ENCODE measurements at places on chromosomes 13 and 19.

DNA sequence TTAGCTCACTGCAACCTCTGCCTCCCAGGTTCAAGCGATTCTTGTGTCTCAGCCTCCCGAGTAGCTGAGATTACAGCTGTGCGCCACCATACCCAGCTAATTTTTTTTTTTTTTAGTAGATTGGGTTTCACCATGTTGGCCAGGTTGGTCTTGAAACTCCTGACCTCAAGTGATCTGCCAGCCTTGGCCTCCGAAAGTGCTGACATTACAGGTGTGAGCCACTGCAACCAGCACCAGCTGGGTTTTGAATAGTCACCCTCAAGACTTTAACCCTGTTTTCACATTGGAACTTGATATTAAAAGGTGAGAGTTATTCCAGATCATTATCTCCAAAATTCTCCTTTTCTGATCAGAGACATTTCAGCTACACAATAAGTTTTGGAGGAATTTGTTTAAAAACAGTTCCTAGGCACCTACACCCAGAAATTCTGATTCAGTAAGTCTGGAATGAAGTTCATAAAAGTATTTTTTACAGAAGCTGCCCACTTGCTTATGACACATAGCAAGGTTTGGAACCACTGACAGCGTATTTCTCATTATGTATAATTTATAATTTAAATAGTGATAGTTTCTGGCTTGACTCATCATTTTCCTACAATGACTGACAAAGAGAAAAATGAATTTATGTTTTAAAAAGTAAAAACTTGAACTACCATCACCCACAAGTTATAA is 417.3 kb downstream of the DIAPH3 start:
- peak; percentile 69 for DNase-seq

DNA sequence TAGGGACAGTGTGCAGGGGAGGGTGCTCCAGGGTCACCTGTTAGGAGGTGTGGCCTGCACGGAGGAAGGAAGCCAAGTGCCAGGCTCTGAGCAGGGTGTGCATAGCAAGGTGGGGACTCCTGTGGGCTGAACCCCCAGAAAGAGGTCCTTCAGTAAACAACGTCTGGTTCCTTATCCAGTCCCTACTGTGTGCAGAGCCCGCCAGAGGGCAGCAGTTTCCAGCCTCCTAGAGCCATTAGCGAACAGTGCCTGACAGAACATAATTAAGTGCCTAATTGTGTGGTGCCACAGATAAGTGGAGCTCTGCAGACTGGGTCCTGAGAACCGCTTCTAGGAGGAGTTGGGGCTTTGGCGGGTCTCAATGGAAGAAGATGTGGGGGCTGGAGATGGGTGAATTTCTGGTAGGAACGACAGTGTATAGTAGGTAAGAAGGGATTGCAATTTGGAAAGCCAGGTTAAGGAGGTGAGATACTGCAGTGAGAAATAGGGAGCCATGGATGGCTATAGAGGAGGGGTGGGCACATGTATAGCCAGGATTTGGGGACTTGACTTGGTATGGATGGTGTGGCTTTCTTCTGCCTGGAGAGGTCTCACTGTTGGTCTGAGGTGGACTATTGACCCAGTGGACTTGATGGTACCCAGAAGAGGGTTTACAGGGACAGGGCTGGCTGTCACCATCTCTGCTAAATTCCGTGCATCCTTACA is 323.1 kb downstream of the ZNF536 start:
- DNase-seq = peak; percentile 11

- no peak for DNase-seq
Observed at GRCh38 chr13:96782186-96782585, 212.1 kb downstream of the OXGR1 start.

DNA sequence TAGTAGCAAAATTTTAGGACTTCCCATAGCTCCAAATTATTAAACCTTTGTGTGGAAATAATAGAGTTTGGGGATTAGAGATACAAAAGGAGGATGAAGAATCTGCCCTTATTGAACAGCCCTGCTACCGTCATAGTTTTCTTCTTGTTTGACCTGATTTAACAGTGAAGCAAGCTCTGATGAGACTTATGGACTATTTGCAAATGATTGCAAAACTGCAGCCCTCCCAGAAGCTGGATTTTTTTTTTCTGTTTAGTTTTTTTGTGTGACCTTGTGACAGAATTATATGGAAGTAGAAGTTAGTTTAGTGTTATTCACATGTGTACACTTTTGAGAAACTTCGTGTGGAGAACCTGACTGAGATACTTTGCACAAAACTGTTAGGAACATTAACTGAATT is 267.8 kb downstream of the KCNRG start:
- no peak for DNase-seq

DNA sequence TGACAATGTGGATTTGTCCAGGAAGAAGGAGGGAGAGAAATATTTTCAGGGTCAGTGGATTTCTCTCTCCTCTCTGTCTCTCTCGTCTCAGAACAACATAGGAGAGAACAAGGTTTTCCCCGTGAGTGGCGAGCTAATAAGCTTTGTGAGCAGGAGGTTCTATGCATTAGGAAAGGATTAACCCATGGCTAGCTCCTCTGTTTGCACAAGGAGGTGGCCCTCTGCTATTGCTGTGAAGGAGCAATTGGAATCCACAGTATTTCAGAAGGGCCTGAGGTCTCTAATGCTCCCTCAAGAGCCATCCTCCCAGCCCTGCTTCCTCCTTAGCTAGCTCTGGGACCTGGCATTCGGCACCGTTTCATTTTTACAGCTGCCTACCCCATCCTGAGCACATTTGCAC is 288.9 kb upstream of the MAB21L1 start:
- no peak for DNase-seq

- no peak for DNase-seq
Observed at GRCh38 chr13:36715841-36716240, 42.0 kb downstream of the SERTM1 start.

DNA sequence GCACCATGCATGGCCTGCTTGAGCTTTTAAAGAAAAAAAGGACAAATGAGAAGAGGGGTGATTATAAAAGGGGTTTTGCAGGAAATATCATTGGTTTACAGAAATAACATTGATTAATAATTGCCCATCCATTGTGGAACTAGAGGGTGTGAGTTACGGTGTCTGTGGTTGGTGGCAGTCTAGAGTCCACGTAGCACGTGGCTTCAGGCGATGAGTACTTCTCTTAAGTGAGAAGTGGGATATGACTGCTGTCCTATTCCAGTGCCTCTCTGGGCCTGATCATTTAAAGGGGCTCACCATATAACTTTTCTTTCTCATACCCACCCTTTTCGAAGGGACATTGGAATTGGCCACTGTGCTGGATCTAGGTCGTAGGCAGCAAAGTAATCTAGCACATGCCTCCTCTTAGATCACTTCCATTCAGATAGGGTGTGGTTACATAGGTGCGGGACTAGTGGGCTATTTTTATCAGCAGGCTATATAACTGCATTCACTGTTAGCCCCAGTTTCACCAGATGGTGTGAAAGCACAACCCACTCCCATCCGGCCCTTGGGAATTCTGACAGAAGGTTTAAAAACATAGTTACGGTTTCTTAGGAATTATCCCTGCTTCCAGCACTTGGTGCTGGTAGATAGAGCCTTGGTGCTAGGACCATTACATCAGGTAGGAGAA is 19.9 kb downstream of the PPP5C start:
- DNase-seq = no peak

- DNase-seq = no peak
Observed at GRCh38 chr19:53824134-53824611, at the start of gene NLRP12. NLRP12 (minus strand) TSS chr19:53824314; CDS start chr19:53824174, 140 bp downstream.

DNA sequence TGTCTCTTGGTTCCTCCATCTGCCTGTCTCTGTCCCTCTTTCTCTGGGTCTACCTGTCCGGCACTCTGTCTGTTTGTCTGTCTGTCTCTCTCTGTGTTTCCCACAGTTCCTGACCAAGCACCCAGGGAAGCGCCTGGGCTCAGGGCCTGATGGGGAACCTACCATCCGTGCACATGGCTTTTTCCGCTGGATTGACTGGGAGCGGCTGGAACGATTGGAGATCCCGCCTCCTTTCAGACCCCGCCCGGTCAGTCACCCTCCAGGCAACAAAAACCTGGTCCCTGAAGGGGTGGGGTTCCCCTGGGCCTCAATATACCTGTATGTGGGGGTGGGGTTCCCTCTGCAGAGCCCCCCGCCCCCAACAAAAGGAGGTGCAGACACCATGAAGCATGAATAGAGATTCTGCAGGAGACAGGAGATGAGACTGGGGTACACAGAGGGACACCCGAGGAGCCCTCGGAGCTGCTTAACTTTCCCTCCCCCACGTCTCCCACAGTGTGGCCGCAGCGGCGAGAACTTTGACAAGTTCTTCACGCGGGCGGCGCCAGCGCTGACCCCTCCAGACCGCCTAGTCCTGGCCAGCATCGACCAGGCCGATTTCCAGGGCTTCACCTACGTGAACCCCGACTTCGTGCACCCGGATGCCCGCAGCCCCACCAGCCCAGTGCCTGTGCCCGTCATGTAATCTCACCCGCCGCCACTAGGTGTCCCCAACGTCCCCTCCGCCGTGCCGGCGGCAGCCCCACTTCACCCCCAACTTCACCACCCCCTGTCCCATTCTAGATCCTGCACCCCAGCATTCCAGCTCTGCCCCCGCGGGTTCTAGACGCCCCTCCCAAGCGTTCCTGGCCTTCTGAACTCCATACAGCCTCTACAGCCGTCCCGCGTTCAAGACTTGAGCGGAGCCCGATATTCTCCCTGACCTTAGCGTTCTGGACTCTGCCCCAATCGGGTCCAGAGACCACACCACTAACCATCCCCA is 2.6 kb upstream of the CACNG7 start:
- no peak for DNase-seq

DNA sequence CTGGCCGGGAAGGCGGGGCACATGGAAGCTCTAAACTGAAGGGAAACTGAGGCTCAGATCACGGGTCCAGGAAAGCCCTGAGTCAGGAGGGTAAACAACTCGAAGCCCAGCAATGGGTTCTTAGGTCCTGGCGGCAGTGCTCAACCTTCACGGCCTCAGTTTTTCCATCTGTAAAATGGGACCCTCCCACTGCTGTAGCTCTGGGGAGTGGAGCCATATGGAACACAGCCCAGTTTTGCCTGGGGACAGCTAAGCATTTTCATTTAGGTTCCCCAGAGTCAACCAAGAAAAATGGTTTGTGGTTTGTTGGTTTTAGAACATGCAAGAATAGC is 30.4 kb downstream of the CEBPG start:
- DNase-seq = no peak

DNA sequence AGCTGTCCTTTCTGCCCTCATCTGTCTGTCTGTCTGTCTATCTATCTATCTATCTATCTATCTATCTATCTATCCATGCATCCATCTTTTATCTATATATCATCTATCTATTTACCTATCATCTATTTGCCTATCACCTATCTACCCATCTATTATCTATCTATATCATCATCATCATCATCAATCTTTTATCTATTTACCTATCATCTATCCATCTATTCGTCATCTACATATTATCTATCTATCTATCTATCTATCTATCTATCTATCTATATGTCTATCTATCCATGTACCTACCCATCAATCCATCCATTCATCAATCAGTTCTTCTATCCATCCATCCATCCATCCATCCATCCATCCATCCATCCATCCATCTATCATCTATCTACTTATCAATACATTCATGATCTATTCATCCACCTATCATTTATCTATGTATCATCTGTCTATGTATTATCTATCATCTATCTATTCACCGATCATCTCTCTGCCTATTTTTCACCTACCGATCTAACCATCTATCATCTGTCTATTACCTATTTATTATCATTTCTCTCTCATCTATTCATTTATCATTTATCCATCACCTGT is 49.2 kb upstream of the ADGRE1 start:
- no peak for DNase-seq

- no peak for DNase-seq
Observed at GRCh38 chr19:6768236-6768785, 1.1 kb upstream of the SH2D3A start.

GRCh38 chr13:70747262-70747661 is 639.0 kb upstream of the KLHL1 start:
- DNase-seq = no peak

DNA sequence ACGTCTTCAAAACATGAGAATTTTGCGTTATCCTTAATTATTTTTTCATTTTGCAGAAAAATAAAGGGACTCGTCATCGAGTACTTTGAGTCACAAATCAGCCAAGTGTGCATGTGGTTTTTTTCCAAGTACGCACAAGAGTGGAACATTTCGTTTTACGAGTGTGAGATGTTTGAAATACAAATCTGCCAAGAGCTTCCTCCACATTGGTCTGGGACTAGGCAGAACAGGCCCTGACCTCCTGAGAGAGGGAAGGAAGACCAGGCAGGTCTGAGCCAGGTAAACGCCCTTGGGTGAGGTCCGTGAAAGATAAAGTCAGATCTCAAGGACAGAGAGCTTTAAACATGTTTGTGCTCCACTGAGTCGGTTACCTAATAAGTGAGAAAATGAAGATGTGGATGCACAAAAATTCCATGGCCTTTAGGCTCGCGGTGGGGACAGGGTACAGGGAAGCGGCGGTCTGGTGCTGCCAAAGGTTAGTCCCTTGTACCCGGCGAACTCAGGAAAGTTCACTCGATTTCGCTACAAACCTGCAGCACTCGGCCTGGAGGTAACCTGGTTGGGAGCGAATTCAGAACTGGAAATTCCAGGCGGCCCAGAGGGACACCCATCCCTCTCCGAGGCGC is 473 bp upstream of the ITM2B start:
- DNase-seq = no peak

GRCh38 chr13:108315273-108315672 is 45.8 kb downstream of the TNFSF13B start:
- DNase-seq = no peak

DNA sequence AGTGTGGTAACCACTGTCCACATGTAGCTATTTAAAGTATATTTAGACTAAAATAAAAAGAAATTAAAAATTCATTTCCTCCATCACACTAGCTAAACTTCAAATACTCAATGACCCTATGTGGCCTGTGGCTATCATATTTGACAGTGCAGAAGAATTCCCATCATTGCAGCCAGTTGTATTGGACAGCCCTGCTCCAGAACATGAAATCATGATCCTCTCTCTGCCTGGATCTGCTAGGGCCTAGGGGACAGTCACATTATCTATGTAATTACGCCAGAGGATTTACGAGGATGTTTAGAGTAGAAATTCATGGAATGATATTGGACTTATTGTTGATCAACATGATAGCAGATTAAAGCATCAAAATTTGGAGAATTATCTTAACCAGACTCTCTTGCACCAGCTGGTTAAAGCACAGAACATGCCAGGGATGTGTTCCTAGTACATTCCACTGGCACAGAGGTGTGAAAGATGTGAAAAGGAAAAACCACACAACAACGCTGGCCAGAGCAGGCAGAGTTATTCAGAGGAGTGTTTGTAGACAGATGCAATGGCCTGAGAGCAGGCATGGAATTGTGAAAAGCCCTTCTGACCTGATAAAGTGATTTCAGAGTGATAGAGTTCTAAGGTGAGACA is 108.9 kb upstream of the STARD13 start:
- DNase-seq = no peak

- DNase-seq = no peak
Observed at GRCh38 chr19:45423033-45423588, 606 bp downstream of the ERCC1 start.

GRCh38 chr19:54316746-54317107 is 3.8 kb upstream of the LILRA5 start:
- no peak for DNase-seq

Measured in M059J (cell line).